ENCODE measurements at places on chromosomes 16 and 17. TPM values are rescaled to one million over a fixed set of nuclear protein-coding genes. Genes with fewer than 3 reads are reported as not detected.

The KRTAP3-2 gene
- total RNA-seq: not detected

The ABCA9 gene
- total RNA-seq: 0.91 TPM

The TBC1D28 gene
- not detected for total RNA-seq

The KRT25 gene
- total RNA-seq: not detected

The TERB1 gene
- not detected for total RNA-seq

GRCh38 chr17:5631958-5632590 lies 47.8 kb upstream of the NLRP1 start:
- H3K27me3 ChIP-seq: no peaks in the 10 kb centered on the region
- H3K36me3 ChIP-seq: no peaks in the 10 kb centered on the region
- no peak for DNase-seq
- H3K27ac ChIP-seq: no peak overlapping the region

DNA sequence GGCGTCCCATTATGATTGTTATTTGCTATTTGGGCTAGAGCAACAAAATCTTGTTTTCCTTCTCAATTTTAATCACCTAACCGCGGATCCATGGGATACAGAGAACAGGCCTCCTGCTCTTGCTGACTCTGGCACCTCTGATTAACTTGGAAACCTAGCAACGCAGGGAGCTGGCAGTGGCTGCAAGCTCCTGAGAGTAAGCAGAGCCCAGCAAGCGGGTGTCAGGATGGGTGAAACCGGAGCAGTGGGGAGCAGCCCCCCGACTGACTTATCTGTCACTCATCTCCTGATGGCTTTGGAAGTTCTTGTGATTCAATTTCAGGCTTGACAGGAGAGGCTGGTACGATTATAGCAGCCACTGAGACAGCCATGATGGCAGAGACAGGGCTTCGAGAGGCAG lies 45.5 kb upstream of the CDC42EP4 start:
- DNase-seq: no peak
- no peaks in the 10 kb centered on the region for H3K4me1 ChIP-seq
- no peaks in the 10 kb centered on the region for H3K36me3 ChIP-seq
- no peak overlapping the region for H3K27ac ChIP-seq

- no peak overlapping the region for H3K27ac ChIP-seq
- no peaks in the 10 kb centered on the region for H3K36me3 ChIP-seq
- no peak overlapping the region for H3K4me3 ChIP-seq
- no peaks in the 10 kb centered on the region for H3K4me1 ChIP-seq
Observed at GRCh38 chr16:16188827-16189226, 34.5 kb downstream of the ABCC6 start.

GRCh38 chr17:21381076-21381706 lies 5.0 kb downstream of the KCNJ12 start:
- H3K27me3 ChIP-seq: no peaks in the 10 kb centered on the region
- H3K27ac ChIP-seq: no peak overlapping the region
- H3K4me3 ChIP-seq: no peak overlapping the region

- no peaks in the 10 kb centered on the region for H3K36me3 ChIP-seq
- DNase-seq: no peak
- no peaks in the 10 kb centered on the region for H3K4me1 ChIP-seq
- H3K27me3 ChIP-seq: no peaks in the 10 kb centered on the region
Observed at GRCh38 chr16:70689970-70690891, 4.4 kb upstream of the MTSS2 start.

GRCh38 chr16:48133455-48134211 lies 22.2 kb downstream of the ABCC12 start:
- no peak overlapping the region for H3K4me3 ChIP-seq
- no peaks in the 10 kb centered on the region for H3K36me3 ChIP-seq
- H3K27ac ChIP-seq: no peak overlapping the region

GRCh38 chr17:65936013-65936412 lies 255.9 kb downstream of the CEP112 start:
- H3K4me1 ChIP-seq: peaks cover 8% of the 10 kb centered on the region
- no peaks in the 10 kb centered on the region for H3K27me3 ChIP-seq
- H3K36me3 ChIP-seq: no peaks in the 10 kb centered on the region
- H3K27ac ChIP-seq: no peak overlapping the region
- DNase-seq: no peak
- no peak overlapping the region for H3K4me3 ChIP-seq

GRCh38 chr17:10059684-10060211 lies 138.7 kb downstream of the GAS7 start:
- H3K27me3 ChIP-seq: no peaks in the 10 kb centered on the region
- H3K36me3 ChIP-seq: no peaks in the 10 kb centered on the region

GRCh38 chr17:50944054-50944901 lies 78.1 kb upstream of the TOB1 start:
- H3K4me1 ChIP-seq: peaks cover 6% of the 10 kb centered on the region
- no peak for DNase-seq
- no peak overlapping the region for H3K27ac ChIP-seq
- H3K4me3 ChIP-seq: peak overlapping the region; percentile 33
- H3K27me3 ChIP-seq: no peaks in the 10 kb centered on the region
- no peaks in the 10 kb centered on the region for H3K36me3 ChIP-seq

DNA sequence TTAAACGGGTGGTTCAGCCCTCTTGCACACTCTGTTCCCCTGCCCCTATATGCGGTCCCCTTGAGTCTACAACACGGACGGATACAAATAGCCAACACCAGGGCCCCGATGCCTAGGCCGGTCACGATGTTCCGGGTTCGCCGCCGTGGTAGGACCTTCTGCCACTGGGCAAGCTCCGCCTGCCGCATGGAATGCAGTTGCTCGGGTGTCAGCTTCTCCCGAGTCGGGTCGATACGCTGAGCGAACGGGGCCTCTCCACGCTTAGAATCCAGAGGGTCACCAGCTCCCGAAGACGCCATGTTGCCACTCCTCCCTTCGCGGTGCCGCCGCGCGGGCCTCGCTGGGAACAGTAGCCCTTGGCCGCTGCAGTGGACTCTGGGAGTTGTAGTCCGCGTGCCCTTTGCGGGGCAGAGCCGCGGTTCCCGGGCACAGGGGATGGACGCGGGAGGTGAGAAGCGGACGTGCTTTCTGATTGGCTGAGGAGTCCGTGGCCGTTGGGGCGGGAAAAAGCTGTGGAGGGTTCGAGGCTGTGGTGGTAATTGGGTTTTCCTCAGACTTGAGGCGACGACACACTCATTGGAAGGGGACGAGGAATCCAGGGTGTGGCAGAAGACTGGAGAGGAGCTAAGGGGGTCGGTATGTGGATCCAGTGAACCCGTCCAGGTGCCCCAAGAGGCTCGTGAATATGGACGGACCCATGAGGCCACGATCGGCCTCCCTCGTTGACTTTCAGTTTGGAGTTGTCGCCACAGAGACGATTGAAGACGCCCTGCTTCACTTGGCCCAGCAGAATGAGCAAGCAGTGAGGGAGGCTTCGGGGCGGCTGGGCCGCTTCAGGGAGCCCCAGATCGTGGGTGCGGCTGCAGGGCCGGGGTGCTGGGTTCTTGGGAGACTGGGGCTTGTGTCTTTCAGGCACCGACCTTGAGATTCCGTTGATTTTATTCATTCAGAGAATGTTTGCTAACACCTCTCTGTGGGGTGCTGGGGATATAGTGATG lies at the start of the genes CNTD1 and COA3:
CNTD1 (plus strand) TSS at position 479 of the 998 bp plus-strand sequence; CDS start at position 686, 207 bp downstream.
COA3 (minus strand) TSS at position 322 of the 998 bp plus-strand sequence; CDS start at position 299, 23 bp downstream.
- H3K27me3 ChIP-seq: no peaks in the 10 kb centered on the region
- H3K4me1 ChIP-seq: peaks cover 14% of the 10 kb centered on the region
- H3K4me3 ChIP-seq: peak within 1 kb of the TSS; percentile 76
- no peaks in the 10 kb centered on the region for H3K36me3 ChIP-seq

GRCh38 chr17:75557075-75557851 lies 30.3 kb upstream of the MYO15B start:
- H3K4me1 ChIP-seq: no peaks in the 10 kb centered on the region
- no peak for DNase-seq
- H3K27me3 ChIP-seq: no peaks in the 10 kb centered on the region

- H3K36me3 ChIP-seq: no peaks in the 10 kb centered on the region
- no peak for DNase-seq
- no peaks in the 10 kb centered on the region for H3K4me1 ChIP-seq
- H3K27me3 ChIP-seq: no peaks in the 10 kb centered on the region
- H3K4me3 ChIP-seq: no peak overlapping the region
Observed at GRCh38 chr17:76293106-76293505, 15.0 kb downstream of the QRICH2 start.

- no peaks in the 10 kb centered on the region for H3K36me3 ChIP-seq
- no peaks in the 10 kb centered on the region for H3K27me3 ChIP-seq
- H3K4me3 ChIP-seq: no peak overlapping the region
- no peak overlapping the region for H3K27ac ChIP-seq
- DNase-seq: no peak
- H3K4me1 ChIP-seq: peaks cover 27% of the 10 kb centered on the region
Observed at GRCh38 chr16:57132470-57132869, 40.1 kb downstream of the CPNE2 start.

DNA sequence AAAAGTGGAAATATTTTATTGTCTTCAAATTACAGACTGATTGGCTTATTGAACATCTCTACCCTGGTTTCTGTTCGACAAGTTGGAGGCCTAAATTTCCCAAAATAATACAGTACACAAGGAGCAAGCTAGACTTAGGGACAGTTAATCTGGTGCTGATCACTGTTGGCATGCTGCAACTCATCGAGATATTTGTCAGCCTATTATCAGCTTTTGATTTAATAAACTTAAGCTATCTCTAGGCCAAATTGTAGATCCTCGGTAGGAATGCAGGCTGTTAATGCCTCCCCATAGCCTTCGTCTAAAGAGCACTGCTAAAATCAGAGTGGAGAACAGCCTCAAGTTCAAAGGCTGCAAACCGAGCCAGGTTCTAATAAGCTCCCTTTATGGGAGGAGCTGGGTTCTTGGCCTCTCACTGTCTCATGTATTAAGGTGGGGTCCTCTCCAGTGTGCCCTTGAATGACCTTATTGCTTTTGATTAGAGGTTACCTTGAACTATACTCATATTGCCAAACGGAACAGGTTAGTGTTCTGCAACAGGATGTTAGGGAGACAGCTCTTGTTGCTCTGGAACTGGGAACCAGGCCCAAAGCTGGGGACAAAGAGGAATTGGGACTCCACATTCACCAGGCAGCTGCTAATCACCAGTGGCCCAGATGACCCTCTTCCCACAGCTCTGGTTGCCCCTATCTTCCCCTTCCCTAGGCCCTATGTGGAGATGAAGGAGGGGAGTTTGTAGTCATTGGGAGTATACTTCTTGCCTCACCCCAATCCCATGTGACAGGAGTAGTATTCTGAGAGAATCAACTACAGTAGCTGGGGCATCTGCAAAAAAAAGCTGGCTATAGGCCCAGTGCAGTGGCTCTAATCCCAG lies 69.5 kb upstream of the NOL11 start:
- H3K27ac ChIP-seq: no peak overlapping the region
- H3K4me3 ChIP-seq: no peak overlapping the region
- no peaks in the 10 kb centered on the region for H3K4me1 ChIP-seq
- H3K36me3 ChIP-seq: no peaks in the 10 kb centered on the region
- no peak for DNase-seq
- no peaks in the 10 kb centered on the region for H3K27me3 ChIP-seq

- H3K27me3 ChIP-seq: peaks cover 5% of the 10 kb centered on the region
- no peak overlapping the region for H3K27ac ChIP-seq
- no peak overlapping the region for H3K4me3 ChIP-seq
- no peaks in the 10 kb centered on the region for H3K4me1 ChIP-seq
- no peak for DNase-seq
Observed at GRCh38 chr17:54944796-54945195, 23.7 kb downstream of the COX11 start.

DNA sequence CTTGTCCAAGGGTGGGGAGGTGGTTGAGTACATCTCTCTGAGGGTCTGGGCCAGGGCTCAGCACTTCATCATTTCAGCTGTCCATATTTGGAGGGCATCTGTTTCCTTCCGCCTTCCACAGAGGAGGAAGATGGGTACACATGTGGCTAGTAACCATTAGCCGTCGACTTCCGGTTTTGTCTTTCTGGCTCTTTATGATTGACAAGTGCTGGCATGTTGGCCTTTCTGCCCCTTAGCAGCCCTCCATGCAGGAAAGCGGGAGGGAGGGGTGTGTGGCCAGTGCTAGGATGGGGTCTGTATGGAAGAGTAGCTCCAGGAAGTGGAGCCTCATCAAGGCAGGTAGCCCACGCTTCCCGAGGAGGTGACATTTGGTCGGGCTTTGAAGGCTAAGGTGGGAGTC lies 69.6 kb downstream of the RAI1 start:
- H3K4me1 ChIP-seq: peaks cover 76% of the 10 kb centered on the region
- peak overlapping the region; percentile 86 for H3K27ac ChIP-seq
- peak overlapping the region; percentile 31 for H3K4me3 ChIP-seq
- DNase-seq: peak; percentile 80

DNA sequence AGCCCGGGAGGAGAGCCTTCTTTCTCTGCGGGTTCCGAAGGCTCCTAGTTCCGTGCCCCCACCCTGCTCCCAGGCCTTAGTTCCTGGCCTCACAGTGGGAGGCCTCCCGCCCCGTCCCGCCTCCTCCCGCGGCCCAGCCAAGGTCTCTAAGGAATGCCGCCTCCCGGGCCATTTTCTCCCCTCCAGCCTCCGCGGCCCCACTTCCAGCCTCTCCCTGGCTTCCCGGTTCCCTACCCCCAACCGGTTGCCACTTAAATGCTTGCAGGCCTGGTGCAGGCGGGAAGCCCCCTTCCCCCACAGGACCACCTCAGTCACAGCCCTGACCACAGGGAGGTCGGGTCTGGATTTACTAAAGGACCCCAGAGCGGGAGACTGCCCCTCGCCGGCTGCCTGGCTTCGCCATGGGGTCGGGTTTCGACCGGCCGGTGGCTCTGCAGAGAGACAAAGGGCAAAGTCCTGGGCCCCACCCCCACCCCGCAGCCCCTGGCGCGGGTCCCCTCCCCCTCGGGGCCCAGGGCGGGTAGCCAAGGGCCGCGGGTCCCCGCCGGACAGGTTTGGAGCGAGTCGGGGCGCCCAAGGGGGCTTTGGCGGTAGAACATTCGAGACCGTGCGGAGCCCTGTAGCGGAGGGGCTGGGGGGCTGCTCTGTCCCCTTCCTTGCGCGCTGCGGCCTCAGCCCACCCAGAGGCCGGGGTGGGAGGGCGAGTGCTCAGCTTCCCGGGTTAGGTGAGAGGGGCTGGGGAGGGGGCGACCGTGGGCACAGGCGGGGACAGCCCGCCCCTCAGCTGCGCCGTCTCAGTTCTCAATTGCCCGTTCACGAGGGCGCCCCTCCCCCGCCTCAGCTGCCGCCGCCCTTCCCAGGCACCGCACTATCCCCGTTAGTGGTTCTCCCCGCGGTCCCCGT lies 16.4 kb downstream of the IGF2BP1 start:
- H3K4me3 ChIP-seq: no peak overlapping the region
- H3K4me1 ChIP-seq: no peaks in the 10 kb centered on the region
- no peak for DNase-seq
- H3K27ac ChIP-seq: no peak overlapping the region
- no peaks in the 10 kb centered on the region for H3K27me3 ChIP-seq

DNA sequence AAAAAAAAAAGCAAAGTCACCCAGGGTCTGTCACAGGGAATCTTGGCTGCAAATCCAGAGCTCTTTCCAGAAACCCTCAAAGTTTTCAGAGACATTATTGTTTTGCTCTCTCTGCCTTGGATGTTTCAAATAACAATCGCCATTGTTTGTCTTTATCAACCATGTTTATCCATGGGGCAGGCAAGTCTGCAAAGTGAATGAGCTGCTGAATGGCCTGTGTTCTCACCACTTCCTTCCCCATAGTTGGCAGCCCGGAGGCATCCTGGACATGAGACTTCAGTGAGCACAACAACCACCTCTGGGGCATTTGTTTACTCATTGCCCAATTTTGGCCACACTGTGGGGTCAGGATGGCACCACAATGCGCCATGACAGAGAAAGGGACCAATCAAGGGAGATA lies 53.1 kb upstream of the USP7 start:
- H3K4me1 ChIP-seq: no peaks in the 10 kb centered on the region
- no peak for DNase-seq
- H3K36me3 ChIP-seq: no peaks in the 10 kb centered on the region
- no peak overlapping the region for H3K27ac ChIP-seq
- H3K4me3 ChIP-seq: no peak overlapping the region

GRCh38 chr16:74107795-74108610 lies 188.6 kb upstream of the PSMD7 start:
- no peak overlapping the region for H3K27ac ChIP-seq
- H3K4me1 ChIP-seq: peaks cover 4% of the 10 kb centered on the region
- no peaks in the 10 kb centered on the region for H3K36me3 ChIP-seq
- peak; percentile 13 for DNase-seq

- no peaks in the 10 kb centered on the region for H3K4me1 ChIP-seq
- H3K27me3 ChIP-seq: no peaks in the 10 kb centered on the region
- H3K4me3 ChIP-seq: no peak overlapping the region
- H3K36me3 ChIP-seq: no peaks in the 10 kb centered on the region
Observed at GRCh38 chr17:73492821-73493814, 151.1 kb downstream of the SDK2 start.

Measured in B cell (primary cell).